ENCODE measurements at places on chromosomes 2 and 18.

- DNase-seq, result no peak
These were observed 224.5 kb downstream of the DLGAP1 start for GRCh38 chr18:4230450-4231168.

GRCh38 chr2:31828891-31829290, 181.9 kb downstream of the MEMO1 start:
- DNase-seq, result no peak

- peak; percentile 5 for DNase-seq
These were observed 130.0 kb upstream of the FN1 start for GRCh38 chr2:215565897-215566296.

GRCh38 chr2:217199255-217199630, 339.4 kb upstream of the TNP1 start:
- no peak for DNase-seq

- no peak for DNase-seq
These were observed 58.1 kb downstream of the FAM178B start for GRCh38 chr2:96928277-96928781.

- no peak for DNase-seq
These were observed 49.1 kb upstream of the ZNF638 start for GRCh38 chr2:71282493-71282892.

- DNase-seq, result no peak
These were observed 47.8 kb downstream of the SATB2 start for GRCh38 chr2:199409759-199410529.
